ENCODE measurements at places on chromosomes 5 and 9.
A peak's percentile ranks its signal among the peaks of the same experiment; 100 is the strongest.

DNA sequence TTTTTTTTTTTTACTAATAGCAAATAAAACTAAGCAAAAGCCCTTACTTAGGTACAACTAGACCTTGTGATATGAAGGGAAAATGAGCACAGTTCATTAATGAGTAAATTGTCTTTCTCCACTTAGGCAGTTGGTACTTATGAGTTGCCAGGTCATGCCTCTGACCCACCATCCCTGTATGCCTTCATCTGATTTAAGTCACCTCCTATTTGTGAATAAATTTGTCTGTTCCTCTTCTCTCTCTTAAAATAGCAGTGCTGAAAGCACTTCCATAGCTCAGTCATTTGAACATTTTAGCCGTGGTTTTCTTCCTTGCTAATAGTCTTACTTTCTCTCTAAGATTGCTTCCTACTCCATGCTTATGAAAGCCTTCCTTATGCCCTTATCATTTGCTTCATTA is 61.4 kb downstream of the SLC44A1 start:
- DNase-seq, result no peak

GRCh38 chr5:123422433-123423277 is 548 bp downstream of the CEP120 start:
- no peak for DNase-seq

- no peak for DNase-seq
Measured at GRCh38 chr5:3384531-3384930, 211.1 kb upstream of the IRX1 start.

DNA sequence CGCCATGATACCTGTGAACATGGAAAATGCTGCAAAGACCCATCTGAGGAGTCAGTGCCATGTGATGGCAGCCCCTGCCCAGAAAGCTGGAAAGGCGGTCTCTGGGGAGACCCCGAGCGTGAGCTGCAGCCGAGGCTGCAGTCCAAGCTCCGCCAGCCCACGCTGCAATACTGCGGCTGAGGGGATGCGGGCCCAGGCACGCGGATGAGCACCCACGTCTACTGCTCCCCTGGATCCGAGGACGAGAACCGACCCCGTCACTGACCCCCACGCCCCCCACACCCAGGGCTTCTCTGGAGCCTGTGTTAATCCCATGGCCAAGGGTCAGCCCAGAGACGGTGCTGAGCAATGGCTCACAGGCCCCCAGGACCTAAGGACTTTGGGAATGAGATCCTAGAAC is 32.4 kb downstream of the SLC12A7 start:
- no peak for DNase-seq

GRCh38 chr5:136040746-136041415 is 12.1 kb downstream of the TGFBI start:
- DNase-seq, result no peak

GRCh38 chr9:127463911-127464310 is 12.6 kb downstream of the LRSAM1 start:
- DNase-seq, result no peak

GRCh38 chr5:141633871-141634561 is 2.6 kb downstream of the HDAC3 start:
- DNase-seq, result no peak

DNA sequence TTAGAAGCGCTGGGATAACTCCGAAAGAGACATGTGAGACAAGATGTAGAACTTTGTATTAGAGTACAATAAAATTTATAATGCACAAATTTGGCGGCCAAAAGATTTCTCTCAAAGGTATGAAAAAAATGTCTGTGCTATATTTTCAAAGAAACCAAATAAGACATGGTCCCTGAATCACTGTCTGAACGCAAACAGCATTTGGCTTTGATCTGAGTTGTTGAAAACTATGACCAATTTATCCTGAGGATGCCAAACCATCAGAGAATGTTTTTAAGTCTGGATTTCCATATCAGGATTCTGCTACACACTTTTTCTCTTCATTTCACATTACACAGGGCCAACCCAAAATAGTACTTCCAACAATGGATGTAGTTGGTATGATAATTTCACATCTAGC is 9.9 kb upstream of the GLIS3 start:
- DNase-seq, result no peak

DNA sequence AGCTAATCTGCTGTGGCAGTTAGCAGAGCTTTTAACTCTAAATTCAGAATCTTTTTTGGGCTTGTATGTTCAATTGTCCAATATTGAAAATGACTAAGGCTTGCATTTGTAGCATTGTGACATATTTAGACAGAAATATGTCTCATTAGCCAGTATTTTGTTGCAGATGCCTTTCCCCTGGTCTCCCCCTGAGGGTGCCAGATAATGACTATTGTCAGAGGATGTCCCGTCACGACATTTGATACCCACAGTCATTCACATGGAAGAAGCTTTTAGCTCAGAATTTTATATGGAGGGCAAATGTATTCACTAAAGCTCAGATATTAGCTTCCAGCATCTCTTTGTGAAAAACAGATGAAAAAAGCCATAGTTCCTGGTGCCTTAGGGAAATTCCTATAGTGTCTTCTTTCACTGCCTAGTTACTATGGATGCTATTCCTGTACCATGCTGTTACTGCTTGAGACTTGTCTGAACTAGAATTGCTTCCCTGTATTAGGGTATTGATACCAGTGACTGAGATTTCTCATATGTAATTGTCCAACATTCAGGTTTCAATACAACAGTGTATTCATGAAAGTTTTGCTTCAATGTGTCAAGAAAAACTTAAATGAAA is 96.2 kb downstream of the CCDC192 start:
- no peak for DNase-seq

DNA sequence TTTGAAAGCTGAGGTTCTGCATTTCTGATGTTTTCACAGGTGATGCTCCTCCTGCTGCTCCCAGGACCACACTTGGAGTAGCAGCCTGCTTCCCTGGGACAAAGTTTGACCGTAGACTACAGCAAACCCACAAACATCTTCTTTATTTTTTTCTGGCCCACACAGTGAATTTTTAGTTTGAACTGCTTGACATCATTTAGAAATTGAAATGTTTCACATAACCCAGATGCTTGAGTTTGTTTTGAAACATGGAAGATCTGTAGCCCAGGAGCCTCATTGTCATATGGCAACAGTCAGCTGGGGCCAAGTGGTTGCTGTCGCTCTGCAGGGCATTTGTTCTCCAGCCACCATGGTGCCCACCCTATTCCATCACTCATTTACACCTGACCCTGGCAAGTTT is 8.4 kb downstream of the SH3TC2 start:
- no peak for DNase-seq

GRCh38 chr5:71891856-71892255 is 172.8 kb downstream of the CARTPT start:
- DNase-seq, result no peak

- no peak for DNase-seq
Measured at GRCh38 chr9:108885643-108886348, 23.7 kb downstream of the ACTL7A start.

DNA sequence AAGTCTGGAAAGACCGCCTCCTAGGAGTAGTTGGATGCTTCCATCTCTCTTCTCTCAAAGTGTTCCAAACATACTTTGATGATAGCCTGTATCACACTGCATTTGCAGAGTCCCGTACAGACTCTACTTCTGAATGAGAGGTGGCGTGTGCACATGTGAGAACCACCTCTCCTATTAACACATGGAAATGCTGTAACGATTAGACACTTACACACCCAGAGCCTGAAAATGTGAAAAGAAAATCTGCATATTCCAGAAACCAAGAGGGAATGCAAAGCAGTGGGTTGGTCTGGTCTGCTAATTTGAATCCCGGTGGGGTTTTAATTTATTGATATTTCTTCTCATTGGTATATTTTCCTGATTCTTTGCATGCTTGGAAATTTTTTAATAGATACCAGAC is 10.5 kb downstream of the UGCG start:
- DNase-seq, result no peak

DNA sequence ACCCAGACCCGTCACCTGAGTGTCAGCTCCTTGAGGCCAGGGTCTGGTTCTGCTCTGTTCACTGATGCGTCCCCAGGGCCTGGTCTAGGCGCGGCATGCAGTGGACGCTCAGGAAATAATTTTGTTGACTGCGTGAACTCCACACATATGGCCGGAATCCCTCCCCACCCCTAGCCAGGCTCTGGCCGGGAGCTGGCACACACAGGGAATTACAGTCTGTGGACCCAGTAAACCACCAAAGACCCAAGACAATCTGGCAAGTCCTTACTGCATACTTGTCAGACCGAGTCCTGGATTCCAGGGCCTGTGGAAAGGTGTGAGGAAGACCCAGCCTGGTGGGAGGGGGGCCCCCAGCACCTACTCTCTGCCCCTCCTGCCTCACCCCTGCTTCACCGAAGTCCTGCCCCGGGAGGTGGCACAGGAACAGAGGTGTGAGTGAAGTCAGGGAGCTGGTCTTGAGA is 113.0 kb upstream of the IER5L start:
- no peak for DNase-seq

GRCh38 chr5:140413230-140413629 is 11.6 kb downstream of the ANKHD1 start:
- DNase-seq, result no peak

DNA sequence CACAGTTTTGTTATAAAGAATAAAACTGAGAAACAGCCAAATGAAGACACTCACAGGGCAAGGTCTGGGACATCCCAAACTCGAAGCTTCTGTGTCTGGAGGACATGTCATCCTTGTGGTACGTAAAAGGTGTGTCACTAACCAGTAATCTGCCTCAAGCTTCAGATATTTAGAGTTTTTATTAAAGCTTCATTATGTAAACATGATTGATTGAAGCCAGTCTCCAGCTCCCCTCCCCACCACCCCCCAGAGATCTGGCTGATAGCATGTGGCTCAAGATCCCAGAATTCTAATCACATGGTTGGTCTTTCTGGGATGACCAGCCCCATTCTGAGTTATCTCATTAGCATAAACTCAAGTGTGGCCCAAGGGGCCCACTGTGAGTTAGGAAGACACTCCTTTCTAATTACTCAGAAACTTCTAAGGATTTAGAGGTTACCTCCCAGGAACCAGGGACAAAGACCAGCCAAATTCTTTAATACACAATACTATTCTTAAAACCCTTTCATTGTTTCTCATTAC is 31.4 kb upstream of the ERAP1 start:
- no peak for DNase-seq

DNA sequence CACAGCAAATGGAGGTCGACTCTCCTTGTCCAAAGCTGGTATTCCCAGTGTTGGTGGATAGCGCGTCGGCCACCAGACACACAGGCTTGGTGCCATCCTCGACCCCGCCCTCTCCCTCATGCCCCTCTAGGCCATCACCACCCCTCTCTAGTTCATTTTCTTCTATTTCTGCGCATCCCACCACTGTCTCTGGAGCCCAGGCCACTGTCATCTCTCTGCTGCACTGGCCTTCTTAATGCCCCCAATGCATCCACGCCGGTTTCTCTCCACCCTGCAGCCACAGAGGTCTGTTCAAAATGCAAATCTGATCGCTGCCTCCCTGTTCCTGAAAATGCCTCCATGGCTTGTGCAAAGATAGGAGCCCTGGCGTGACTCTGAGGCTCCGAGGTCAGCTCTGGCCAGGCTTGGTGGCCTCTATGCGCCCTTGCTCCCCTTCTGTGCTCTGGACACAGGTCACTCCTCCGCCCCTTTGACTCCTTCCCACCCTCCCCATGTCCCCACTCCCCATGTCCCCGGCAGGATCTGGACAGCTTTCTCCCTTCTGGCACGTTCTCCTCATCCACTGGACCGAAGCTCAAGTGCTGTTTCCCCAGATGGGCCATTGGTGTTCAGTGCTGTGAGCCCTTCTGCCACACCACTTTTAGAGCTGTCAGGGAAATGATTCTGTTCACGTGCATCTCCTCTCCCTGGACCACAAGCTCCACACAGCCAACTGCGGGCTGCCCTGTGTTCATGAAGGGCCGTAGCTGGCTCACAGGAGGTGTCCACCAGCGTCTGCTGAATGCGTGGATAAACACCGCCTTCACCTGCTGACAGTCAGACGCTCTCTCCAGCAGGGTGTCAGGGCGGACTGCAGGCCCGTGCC is 59.5 kb upstream of the RNF130 start:
- peak; percentile 55 for DNase-seq

Data from upper lobe of right lung (tissue), 1 donor.